Cardiac muscle cell (in vitro differentiated cells and primary cell): ENCODE measurements at places on chromosomes 3 and 15. TPM values are rescaled to one million over a fixed set of nuclear protein-coding genes. Genes with fewer than 3 reads are reported as not detected.

Gene ITIH4
- polyA plus RNA-seq: 1.7 and 2.0 TPM in 2 replicates

Gene B3GALNT1
- polyA plus RNA-seq: 6.6 and 10.8 TPM in 2 replicates

Gene IL20RB
- 0.15 and 0.59 TPM in 2 replicates for polyA plus RNA-seq

Gene C3orf85
- polyA plus RNA-seq: not detected in 2 replicates

Gene CPLX3
- not detected in 2 replicates for polyA plus RNA-seq

Gene ADGRG7
- 38.6 and 49.4 TPM in 2 replicates for polyA plus RNA-seq

Gene MYO1E
- polyA plus RNA-seq: 27.7 and 36.0 TPM in 2 replicates

Gene FGF7
- polyA plus RNA-seq: 6.2 and 7.8 TPM in 2 replicates

Gene CCDC39
- 0.62 TPM in 1 of 2 replicates, not detected in the other for polyA plus RNA-seq

Gene PLA1A
- 0.07 and 0.14 TPM in 2 replicates for polyA plus RNA-seq

Gene SERPINI1
- 81.2 and 117 TPM in 2 replicates for polyA plus RNA-seq

Gene STRIT1
- polyA plus RNA-seq: not detected in 2 replicates

Gene DVL3
- polyA plus RNA-seq: 150 and 180 TPM in 2 replicates

Gene TMEM207
- not detected in 2 replicates for polyA plus RNA-seq

Gene CLDN16
- polyA plus RNA-seq: not detected in 2 replicates

Gene SLC22A13
- polyA plus RNA-seq: 0.14 and 0.37 TPM in 2 replicates

Gene UMPS
- 21.3 and 23.2 TPM in 2 replicates for polyA plus RNA-seq

Gene SH3BP5
- polyA plus RNA-seq: 10.6 and 11.1 TPM in 2 replicates

Gene LDHAL6B
- not detected in 2 replicates for polyA plus RNA-seq

Gene FOXL2NB
- not detected in 2 replicates for polyA plus RNA-seq

Gene UACA
- polyA plus RNA-seq: 155 and 297 TPM in 2 replicates

Gene CCR4
- not detected in 2 replicates for polyA plus RNA-seq

Gene TTBK2
- polyA plus RNA-seq: 11.9 and 18.0 TPM in 2 replicates

Gene NMB
- polyA plus RNA-seq: 5.9 and 9.0 TPM in 2 replicates

Gene GOLGA6L7
- polyA plus RNA-seq: 0.52 and 0.59 TPM in 2 replicates

Gene AADACL2
- not detected in 2 replicates for polyA plus RNA-seq

Gene INKA1
- 4.4 and 6.6 TPM in 2 replicates for polyA plus RNA-seq

Gene LOXL1
- 82.3 and 92.4 TPM in 2 replicates for polyA plus RNA-seq

Gene CPN2
- 0.88 and 1.3 TPM in 2 replicates for polyA plus RNA-seq

Gene PRR20G
- polyA plus RNA-seq: not detected in 2 replicates

Gene P2RY12
- 0.22 TPM in 2 replicates for polyA plus RNA-seq

Gene BFSP2
- polyA plus RNA-seq: not detected in 2 replicates

Gene RETNLB
- polyA plus RNA-seq: not detected in 2 replicates

Gene ZNF385D
- 10.6 and 11.8 TPM in 2 replicates for polyA plus RNA-seq

Gene FOXB1
- polyA plus RNA-seq: not detected in 2 replicates

Gene PFKFB4
- polyA plus RNA-seq: 43.8 and 74.7 TPM in 2 replicates

Gene RAB7A
- 189 TPM in 2 replicates for polyA plus RNA-seq

Gene KLHL6
- polyA plus RNA-seq: 0.09 TPM in 1 of 2 replicates, not detected in the other

Gene COL7A1
- polyA plus RNA-seq: 41.3 and 63.0 TPM in 2 replicates

Gene SOX14
- not detected in 2 replicates for polyA plus RNA-seq

Gene MUC20
- 5.5 and 7.8 TPM in 2 replicates for polyA plus RNA-seq

Gene CHST13
- polyA plus RNA-seq: 1.8 and 1.9 TPM in 2 replicates

Gene PAK6
- 4.2 and 8.3 TPM in 2 replicates for polyA plus RNA-seq

Gene UNC13C
- 0.06 TPM in 1 of 2 replicates, not detected in the other for polyA plus RNA-seq

Gene TBC1D5
- polyA plus RNA-seq: 34.5 and 46.2 TPM in 2 replicates

Gene GABRB3
- 1.2 and 3.1 TPM in 2 replicates for polyA plus RNA-seq

Gene CCR2
- polyA plus RNA-seq: not detected in 2 replicates

Gene ACTC1
- polyA plus RNA-seq: 7,757 and 12,075 TPM in 2 replicates

Gene CATSPER2
- polyA plus RNA-seq: 4.6 and 5.3 TPM in 2 replicates

Gene PEX11A
- 12.0 and 13.4 TPM in 2 replicates for polyA plus RNA-seq

Gene SCG3
- 0.30 TPM in 1 of 2 replicates, not detected in the other for polyA plus RNA-seq

Gene PTPRG
- polyA plus RNA-seq: 15.2 and 19.0 TPM in 2 replicates
